ENCODE measurements at places on chromosomes 5 and 9.

GRCh38 chr5:180290568-180291233, 1.2 kb downstream of the MAPK9 start:
- no peaks in the 10 kb centered on the region for H3K27me3 ChIP-seq
- H3K4me1 ChIP-seq = peaks cover 2% of the 10 kb centered on the region
- peaks cover 25% of the 10 kb centered on the region for H3K36me3 ChIP-seq
- no peak overlapping the region for H3K27ac ChIP-seq

- no peak overlapping the region for H3K27ac ChIP-seq
- no peaks in the 10 kb centered on the region for H3K4me1 ChIP-seq
- no peak overlapping the region for H3K4me3 ChIP-seq
- no peak for DNase-seq
- H3K27me3 ChIP-seq = no peaks in the 10 kb centered on the region
Measured at GRCh38 chr9:91546574-91546973, 122.9 kb upstream of the NFIL3 start.

GRCh38 chr5:162068412-162068811, 839 bp downstream of the GABRG2 start:
- H3K36me3 ChIP-seq = no peaks in the 10 kb centered on the region
- DNase-seq = peak; percentile 93
- peaks cover 5% of the 10 kb centered on the region for H3K4me1 ChIP-seq
- H3K27ac ChIP-seq = no peak overlapping the region

DNA sequence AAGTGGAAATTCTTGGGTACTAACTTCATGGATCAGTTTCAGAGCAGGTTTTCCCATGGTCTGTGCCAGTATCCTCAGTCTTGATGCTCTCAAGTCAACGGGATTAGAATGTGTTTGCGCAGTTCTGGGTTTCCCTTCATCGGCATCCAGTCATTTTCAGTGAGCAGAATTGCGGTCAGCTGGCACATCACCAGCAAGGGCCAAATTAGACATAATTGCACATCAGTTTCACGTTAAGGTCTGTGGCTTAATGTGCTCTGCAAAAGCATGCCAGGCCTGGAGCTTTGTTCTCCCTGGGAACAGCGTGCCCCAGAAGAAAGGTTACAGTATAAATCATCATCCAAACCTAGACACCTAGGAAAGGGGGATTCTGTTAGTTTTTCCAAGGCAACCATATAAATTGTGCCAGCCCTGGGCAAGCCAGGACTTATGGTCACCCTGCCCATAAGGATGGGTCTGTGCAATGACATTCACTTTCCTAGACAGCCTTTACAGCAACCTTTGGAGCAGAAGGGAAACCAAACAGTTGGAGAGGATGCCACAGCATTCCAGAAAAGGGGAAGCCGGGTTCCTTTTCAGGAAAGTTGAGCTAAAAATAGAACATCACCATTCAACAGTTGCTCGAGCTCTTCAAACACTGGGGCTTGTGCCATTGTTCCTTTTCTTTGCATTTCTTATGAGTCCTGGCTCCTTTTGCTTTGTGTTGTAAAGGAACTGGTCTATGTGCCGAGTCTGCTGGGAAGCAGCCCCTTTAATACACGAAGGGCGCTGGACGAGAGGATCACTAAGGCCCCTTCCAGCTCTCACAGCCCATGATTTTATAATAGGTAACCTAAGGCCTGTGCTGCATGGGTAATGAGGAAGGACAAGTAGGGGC, 23.1 kb downstream of the IQGAP2 start:
- peak overlapping the region; percentile 73 for H3K4me3 ChIP-seq
- peaks cover 4% of the 10 kb centered on the region for H3K36me3 ChIP-seq
- H3K27ac ChIP-seq = peak overlapping the region; percentile 92

DNA sequence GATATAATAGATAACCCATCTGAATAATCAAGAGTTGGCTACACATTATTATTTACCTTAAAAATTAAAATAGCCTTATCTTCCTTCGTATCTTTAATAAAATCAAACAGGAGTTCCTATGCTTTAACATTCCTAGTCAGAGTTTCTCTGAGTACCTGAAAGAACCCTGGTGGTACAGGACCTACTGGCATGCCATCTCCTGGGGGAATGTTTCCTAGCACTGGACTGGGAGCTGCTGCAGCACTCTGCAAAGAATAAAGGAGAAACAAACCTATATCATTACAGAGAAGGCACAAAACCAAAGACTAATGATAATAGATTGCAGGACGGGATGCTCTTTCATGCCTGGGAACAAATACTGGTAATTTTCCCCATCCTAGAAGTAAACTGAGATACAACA, 119.5 kb upstream of the ACOT12 start:
- DNase-seq = no peak
- no peaks in the 10 kb centered on the region for H3K4me1 ChIP-seq
- no peaks in the 10 kb centered on the region for H3K36me3 ChIP-seq
- H3K4me3 ChIP-seq = no peak overlapping the region
- no peak overlapping the region for H3K27ac ChIP-seq

DNA sequence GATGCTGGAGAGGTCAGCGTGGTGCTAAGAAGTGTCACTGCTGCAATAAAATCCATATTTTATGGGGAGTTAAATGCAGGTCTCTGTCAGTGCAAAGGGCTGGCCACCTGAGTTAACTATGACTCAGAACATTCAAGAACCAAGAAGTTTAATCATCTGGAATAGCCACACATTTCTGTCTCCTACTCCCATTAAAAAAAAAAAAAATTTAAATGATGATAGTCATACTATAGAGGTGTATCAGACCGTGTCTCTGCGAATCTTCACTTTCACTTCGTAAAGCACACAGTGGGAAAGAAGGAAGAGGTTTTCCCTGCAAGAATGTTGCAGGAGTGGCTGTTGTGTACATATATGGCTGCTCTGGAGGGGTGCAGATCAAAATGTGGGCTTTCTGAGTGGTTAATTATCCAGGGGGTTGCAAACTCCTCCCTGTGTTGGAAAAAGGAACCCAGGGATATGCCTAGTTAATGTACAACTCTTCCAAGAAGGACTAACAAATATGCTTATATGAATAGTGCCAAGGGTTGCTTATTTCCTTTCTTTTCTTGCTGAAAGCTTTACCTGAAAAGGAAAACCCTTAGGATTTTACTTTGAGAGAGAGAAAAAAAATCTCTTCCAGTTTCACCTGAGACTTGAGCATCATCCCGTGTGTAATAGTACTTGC, 1.5 kb downstream of the CDH6 start:
- no peaks in the 10 kb centered on the region for H3K36me3 ChIP-seq
- peak overlapping the region; percentile 82 for H3K4me3 ChIP-seq
- peaks cover 23% of the 10 kb centered on the region for H3K27me3 ChIP-seq
- H3K4me1 ChIP-seq = no peaks in the 10 kb centered on the region
- no peak for DNase-seq

DNA sequence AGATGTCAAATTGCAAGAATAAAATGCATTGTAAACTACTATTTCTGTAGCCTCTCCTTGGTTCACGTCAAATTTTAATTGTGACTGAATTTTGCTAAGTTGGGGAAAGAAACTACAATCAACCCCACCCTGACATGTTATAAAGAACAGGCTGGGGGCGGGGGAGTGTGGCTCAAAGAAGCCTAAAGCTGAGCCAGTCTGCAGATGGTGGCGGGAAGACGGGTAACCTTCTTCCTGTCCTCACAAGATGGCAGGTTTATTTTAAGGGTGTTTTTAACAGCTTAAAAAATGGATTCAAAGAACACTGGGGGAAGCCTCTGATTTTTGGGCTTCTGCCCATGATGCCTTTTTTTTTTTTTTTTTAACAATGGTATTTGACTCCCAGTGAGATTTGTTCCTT, 68.5 kb upstream of the MELK start:
- DNase-seq = no peak
- H3K27ac ChIP-seq = no peak overlapping the region
- H3K4me3 ChIP-seq = no peak overlapping the region
- peaks cover 3% of the 10 kb centered on the region for H3K4me1 ChIP-seq
- H3K36me3 ChIP-seq = no peaks in the 10 kb centered on the region
- no peaks in the 10 kb centered on the region for H3K27me3 ChIP-seq

- H3K27ac ChIP-seq = no peak overlapping the region
- no peaks in the 10 kb centered on the region for H3K27me3 ChIP-seq
- no peaks in the 10 kb centered on the region for H3K36me3 ChIP-seq
- H3K4me3 ChIP-seq = no peak overlapping the region
- no peak for DNase-seq
Measured at GRCh38 chr9:105859428-105860091, 165.2 kb downstream of the TMEM38B start.

GRCh38 chr5:94463739-94464138, 154.7 kb downstream of the KIAA0825 start:
- H3K4me3 ChIP-seq = no peak overlapping the region
- H3K4me1 ChIP-seq = no peaks in the 10 kb centered on the region
- H3K36me3 ChIP-seq = no peaks in the 10 kb centered on the region
- DNase-seq = no peak

DNA sequence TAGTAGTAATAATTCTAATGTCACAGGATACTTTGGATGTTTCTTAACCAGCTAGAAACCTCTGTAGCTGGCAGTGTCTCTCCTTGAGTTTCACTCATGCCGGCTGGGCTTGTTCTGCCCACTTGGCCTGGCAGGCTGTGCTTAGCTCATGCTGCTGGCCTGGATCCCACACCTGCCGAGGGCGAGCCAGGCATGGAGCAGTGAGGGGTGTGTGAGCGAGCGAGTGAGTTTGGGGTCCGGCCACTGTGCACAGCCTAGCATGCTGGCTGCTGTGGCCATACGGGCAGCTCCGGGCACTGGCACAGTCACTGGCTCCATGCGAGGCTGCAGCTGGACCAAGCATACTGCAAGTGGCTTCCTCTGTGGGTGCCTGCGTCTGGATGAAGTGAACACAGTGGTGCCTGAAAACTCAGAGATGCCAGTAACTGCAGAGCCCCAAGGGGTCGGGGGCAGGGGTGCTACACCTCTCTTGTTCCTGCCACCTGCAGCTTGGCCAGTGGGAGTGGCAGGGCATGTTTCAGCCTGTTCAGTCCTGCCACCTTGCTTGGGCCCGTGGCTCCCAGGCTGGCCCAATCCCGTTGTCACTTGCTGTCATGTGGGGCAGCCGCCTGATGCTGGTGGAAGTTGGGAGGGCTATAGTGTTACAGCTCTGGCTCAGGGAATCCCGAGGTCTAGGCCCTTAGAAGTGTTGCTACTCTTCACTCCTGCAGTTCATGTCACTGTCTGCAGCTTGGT, 9.9 kb downstream of the FSD1L start:
- H3K4me3 ChIP-seq = no peak overlapping the region
- DNase-seq = peak; percentile 38
- H3K4me1 ChIP-seq = peaks cover 3% of the 10 kb centered on the region

DNA sequence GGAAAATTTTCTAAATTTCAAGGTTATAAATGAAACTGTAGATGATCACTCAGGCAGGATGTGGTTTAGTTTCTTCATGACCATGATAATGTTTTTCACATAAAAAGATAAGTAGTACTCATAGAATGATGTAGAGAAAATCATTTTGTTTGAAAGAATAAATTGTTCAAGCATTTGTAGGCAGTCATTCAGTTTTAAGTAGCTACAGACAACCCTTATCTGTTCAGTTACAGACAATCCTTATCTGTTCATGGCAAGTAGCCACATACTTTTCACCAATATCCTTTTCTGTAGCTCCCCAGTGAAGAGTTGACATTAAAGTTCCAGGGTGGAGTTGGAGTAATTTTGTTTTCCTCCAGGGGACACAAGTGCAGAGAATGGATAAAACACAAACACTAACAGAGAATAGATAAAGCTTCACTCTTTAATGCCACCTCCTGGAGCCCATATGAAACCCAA, 278.1 kb upstream of the TNC start:
- H3K36me3 ChIP-seq = no peaks in the 10 kb centered on the region
- no peak for DNase-seq
- H3K27ac ChIP-seq = no peak overlapping the region
- H3K4me3 ChIP-seq = no peak overlapping the region
- peaks cover 15% of the 10 kb centered on the region for H3K4me1 ChIP-seq

GRCh38 chr9:81575956-81576355, 113.4 kb downstream of the TLE1 start:
- DNase-seq = no peak
- H3K27me3 ChIP-seq = no peaks in the 10 kb centered on the region
- H3K4me3 ChIP-seq = no peak overlapping the region
- H3K4me1 ChIP-seq = peaks cover 5% of the 10 kb centered on the region
- H3K27ac ChIP-seq = no peak overlapping the region
- peaks cover 5% of the 10 kb centered on the region for H3K36me3 ChIP-seq

DNA sequence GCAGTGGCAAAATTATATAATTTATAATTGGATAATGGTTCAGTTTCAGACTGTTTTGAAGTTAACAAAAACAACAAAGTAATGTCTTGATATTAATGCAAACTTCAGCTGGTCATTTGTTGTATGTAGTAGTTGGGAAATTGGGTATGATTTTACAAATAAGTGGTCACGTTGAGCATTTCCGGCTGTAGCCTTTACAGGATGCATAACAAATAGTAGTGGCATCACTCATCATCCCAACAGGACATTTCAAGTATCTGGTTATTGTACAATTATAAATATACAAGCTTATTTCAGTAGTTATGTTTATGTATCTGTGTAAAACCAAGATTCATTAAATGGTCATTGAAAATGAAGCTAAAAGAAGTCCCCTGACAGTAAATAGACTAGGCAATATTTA, 72.9 kb downstream of the SMIM15 start:
- DNase-seq = no peak
- no peak overlapping the region for H3K4me3 ChIP-seq
- H3K27me3 ChIP-seq = no peaks in the 10 kb centered on the region
- no peaks in the 10 kb centered on the region for H3K4me1 ChIP-seq

- H3K4me1 ChIP-seq = peaks cover 8% of the 10 kb centered on the region
- no peaks in the 10 kb centered on the region for H3K27me3 ChIP-seq
- peaks cover 2% of the 10 kb centered on the region for H3K36me3 ChIP-seq
- DNase-seq = no peak
- no peak overlapping the region for H3K27ac ChIP-seq
- no peak overlapping the region for H3K4me3 ChIP-seq
Measured at GRCh38 chr5:143113461-143113860, 290.0 kb downstream of the NR3C1 start.

GRCh38 chr5:132497488-132497997, 7.0 kb upstream of the IRF1 start:
- peak; percentile 66 for DNase-seq
- peak overlapping the region; percentile 92 for H3K4me3 ChIP-seq
- no peak overlapping the region for H3K27ac ChIP-seq
- H3K27me3 ChIP-seq = no peaks in the 10 kb centered on the region
- H3K4me1 ChIP-seq = 0 out of 2 replicates have a peak, but pooled peaks cover 3% of the 10 kb centered on the region

- DNase-seq = no peak
- no peaks in the 10 kb centered on the region for H3K4me1 ChIP-seq
- no peak overlapping the region for H3K4me3 ChIP-seq
Measured at GRCh38 chr5:179974246-179974945, 66.7 kb upstream of the TBC1D9B start.

DNA sequence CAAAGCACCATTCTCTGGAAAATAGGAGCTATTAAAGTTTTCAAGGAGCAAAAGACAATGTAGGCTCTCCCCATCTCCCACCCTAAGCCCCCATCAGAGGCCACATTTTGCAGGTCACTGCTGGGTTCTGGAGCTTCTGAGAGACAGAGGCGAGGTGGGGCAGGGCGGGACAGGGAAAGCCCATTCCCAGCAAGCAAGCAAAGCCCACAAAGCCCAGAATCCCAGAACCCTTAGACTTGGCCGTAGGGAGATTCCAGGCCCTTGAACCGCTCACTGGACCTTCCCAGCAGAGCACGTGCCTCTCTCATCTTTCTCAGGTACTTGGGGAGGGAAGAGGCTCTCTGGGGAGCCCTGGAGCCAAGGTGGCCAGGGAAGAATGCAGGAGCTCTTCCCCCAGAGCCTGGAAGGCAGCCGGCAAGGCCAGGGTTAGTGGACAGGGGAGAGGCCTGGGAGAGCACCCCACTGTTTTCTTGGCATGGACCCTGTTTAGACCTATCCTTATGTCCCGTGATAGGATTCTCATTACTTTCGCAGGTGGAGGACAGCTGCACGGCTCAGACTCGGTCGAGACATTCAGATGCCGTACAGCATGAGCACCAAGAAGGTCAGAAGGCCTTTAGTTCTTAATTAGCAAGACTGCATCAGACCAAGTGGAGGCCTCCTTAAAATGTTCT, 52.4 kb downstream of the ZNF354C start:
- H3K27ac ChIP-seq = no peak overlapping the region
- peaks cover 13% of the 10 kb centered on the region for H3K36me3 ChIP-seq
- no peaks in the 10 kb centered on the region for H3K4me1 ChIP-seq
- DNase-seq = no peak
